ENCODE measurements at places on chromosomes 1 and 21.

GRCh38 chr1:76868154-76868882 is 1.0 kb downstream of the ST6GALNAC5 start:
- no peak for DNase-seq

DNA sequence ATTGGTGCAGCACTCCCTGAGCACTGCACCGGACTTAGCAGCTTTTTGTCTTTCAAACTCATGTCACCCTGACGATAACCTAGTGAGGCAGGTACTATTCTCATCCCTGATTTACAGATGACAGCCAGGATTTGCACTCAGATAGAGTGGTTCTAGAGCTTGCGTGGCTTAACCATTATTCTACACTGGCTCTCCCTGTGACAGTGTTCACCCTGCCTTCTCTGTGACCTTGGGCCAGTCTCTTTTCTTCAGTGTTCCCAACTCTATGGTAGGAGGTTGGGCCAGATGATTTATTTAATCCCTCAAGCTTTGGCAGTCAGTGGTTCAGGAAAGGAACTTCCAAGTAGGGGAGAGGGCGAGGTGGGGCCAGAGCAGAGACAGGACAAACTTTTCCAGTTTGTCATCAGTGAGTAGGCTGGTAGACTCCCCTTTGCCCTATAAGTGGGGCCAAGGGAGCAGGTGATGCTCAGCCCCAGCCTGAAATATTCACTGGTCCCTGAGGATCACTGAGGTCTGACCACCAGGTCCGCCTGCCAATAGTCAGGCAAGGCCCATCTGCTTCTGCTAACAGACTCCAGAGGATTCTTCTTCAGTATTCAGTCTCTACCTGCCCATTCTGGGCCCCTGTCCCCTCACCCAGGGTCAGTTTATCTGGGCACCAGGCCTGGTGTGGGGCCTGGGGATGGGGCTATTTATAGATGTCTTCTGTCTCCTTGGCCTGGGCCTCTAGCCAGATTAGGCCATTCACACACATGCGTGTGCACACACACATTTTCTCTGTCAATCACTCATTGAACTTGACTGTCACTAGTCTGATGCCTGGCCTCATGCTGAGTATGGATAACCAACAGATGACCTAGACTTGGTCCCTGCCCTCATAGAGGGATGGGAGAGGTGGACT is 8.8 kb upstream of the FABP3 start:
- no peak for DNase-seq

DNA sequence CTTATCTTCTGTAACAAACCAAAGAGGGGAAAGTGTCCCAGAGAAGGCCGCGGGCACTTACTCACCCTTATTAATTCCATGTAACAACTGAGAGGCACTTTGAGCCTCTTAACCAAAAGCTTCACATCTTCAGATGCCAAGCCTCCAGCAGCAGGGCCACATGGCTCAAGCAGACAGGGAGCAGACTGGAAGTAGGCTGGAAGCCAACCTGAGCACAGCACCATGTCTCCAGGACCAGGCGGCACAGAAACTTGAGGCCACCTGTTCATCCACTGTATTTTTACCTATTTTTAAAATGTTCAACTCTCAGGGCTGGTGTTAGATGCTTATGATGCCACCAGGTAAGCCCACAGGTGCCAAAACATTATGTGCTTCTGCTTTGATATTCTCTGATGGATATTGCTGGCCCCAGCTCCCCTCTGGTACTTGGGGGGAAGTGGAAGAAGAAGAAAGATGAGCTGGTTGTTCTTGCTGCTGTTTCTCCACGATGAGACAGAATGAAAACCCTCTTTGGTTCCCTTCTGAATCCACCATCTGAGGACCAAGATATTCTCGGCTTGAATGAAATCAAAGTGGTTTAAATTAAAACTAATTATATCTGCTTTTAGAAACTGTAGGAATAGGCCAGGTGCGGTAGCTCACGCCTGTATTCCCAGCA is 30.6 kb upstream of the SDE2 start:
- DNase-seq, result no peak

GRCh38 chr1:200153277-200154055 is 126.0 kb downstream of the NR5A2 start:
- no peak for DNase-seq

- DNase-seq, result no peak
These were observed 9.5 kb upstream of the ADORA3 start for GRCh38 chr1:111512931-111513330.

GRCh38 chr1:22522221-22522743 is 41.0 kb upstream of the EPHA8 start:
- DNase-seq, result no peak

DNA sequence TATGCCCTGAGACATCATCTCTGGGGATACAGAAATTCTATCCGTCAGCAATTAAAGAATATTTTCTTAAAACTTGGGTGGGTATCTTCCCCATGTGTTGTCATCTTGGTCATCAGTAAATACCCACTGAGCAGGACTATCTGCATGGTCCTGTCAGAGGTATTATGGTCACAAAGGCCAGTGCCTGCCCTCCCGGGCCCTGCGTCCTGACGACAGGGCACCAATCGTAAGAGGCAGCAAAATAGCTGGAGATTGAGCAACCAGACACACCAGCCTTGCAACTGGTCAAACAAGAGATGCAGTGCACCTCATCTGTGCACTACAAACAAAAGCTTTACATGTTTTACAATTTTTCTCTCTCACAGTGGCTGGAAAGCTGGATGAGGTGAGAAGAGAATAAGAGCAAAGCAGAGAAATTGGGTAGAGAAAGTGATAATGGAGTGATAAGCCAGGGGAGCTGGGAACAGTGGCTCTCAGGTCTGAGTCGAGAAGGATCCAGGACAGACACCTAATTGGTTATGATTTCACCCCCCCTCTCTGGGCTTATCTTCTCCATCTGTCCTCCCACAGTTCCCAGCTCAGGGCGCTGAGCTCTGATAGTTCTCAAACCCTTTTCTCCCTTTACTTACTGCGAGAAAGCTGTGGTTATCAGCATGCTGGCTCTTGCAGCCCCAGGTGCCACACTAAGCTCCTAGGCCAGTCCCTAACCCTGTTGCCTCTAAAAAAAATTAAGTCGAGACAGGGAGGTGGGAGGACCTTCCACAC is 8.8 kb upstream of the SRP9 start:
- no peak for DNase-seq

GRCh38 chr1:176560681-176561080 is 97.7 kb downstream of the PAPPA2 start:
- no peak for DNase-seq

GRCh38 chr1:29515170-29515955 is 279.0 kb downstream of the PTPRU start:
- no peak for DNase-seq

DNA sequence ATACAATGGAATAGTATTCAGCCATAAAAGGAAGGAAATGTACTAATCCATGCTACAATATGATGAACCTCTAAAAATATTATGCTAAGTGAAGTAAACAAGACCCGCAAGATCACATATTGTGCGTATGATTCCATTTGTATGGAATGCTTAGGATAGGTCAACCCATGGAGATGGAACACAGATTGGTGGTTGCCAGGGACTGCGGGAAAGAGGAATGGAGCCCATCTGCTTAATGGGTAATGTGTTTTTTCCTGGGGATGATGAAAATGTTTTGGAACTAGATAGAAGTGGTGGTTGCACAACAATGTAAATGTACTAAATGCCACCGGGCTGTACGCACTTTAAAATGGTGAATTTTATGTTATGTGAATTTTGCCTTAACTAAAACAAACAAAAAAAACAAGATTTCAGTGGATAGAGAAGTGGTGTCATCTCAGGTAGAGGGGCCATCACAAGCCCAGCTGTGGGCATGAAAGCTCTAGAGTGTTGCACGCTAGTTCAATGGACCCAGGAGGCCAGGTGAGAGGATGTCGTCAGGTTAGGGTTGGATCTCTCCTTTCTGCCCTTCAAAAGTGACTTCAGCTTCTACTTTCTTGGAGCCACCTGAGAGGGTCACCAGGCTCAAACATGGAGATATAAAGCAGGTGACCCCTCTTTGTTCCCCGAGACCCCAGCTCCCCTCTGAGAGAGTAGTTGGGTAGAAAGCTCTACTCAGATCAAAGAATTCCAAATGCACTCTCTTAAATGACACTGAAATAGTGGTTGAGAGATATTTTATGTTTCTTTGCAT is 2.5 kb downstream of the C1orf115 start:
- no peak for DNase-seq

DNA sequence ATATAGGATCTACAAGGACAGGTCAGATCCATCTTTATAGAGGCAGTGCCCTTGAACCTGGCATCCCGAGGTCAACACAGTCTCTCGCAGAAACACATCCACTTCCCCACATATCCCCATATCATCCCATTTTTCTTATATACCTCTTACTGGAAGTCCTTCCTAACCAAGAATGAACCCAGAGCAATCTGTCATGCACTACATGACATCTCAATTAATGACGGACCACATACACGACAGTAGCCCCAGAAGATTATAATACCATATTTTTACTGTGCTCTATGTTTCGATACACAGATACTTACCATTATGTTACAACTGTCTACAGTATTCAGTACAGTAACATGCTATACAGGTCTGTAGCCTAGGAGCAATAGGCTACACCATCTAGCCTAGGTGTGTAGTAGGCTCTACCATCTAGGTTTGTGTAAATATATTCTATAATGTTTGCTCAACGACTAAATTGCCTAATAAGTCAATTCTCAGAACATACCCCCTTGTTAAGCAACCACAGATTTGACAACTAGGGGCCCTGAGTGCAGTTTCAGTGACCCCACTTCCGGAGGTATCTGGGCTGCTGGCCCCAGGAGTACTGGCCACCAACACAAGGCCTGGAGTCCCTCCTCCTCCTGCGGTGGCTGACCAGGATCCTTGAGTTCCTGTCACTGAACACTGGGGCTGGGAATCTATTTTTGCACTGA is 28.1 kb downstream of the PTPN14 start:
- no peak for DNase-seq

DNA sequence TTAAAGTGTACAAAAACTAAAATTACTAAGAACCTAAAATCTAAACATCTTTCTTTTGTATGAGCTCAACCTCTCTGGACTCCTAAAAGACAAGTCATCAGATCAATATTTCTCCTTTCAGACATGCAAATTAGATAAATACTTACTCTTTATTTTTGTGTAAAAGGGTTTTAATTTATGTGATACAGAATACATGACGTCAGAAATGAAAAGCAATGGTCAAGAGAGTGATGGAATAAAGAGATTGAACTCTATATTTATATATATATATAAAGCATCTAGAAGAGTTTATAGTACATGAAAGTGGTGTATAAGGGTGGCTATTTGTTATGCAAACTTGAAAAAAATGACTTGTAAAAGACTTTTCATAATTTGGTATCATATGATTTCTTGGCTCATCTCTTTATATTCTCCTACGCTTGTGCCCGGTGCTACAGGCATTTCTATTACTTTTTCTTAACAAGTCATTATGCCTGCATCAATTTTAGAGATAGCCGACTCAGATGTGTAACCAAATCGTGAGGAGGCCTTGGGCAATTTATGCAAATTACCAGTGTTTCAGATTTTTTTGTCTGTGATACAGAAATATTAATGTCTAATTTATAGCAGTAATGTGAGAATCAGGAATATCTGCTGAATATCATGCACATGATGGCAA is 186.0 kb upstream of the OLFM3 start:
- DNase-seq, result no peak

GRCh38 chr1:220873087-220873486 is 6.2 kb upstream of the HLX start:
- DNase-seq, result no peak

DNA sequence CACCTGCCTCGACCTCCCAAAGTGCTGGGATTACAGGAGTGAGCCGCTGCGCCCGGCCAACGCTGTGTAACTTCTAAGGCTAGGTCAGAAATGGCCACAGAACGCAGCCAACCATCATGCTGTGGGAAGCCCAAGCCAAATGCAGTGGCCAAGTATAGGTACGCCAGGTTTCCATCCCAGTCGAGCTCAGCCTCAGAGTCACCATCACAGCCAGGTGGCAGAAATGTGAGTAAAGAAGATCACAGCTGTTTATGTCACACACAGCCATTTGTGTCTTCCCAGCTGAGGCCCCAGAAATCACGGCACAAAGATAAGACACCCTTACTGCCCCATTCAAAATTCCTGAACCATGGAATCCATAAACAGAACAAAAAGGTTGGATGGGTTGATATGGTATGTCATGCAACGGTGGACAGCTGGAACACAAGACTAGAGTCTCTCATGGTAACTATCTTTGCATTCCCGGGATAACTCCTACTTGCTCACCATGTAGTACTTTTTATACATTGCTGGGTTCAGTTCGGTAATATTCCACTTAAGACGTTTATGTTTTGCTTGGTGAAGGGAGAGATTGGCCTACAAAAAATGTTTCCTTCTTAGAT is 84.3 kb downstream of the SLC45A1 start:
- DNase-seq, result no peak

DNA sequence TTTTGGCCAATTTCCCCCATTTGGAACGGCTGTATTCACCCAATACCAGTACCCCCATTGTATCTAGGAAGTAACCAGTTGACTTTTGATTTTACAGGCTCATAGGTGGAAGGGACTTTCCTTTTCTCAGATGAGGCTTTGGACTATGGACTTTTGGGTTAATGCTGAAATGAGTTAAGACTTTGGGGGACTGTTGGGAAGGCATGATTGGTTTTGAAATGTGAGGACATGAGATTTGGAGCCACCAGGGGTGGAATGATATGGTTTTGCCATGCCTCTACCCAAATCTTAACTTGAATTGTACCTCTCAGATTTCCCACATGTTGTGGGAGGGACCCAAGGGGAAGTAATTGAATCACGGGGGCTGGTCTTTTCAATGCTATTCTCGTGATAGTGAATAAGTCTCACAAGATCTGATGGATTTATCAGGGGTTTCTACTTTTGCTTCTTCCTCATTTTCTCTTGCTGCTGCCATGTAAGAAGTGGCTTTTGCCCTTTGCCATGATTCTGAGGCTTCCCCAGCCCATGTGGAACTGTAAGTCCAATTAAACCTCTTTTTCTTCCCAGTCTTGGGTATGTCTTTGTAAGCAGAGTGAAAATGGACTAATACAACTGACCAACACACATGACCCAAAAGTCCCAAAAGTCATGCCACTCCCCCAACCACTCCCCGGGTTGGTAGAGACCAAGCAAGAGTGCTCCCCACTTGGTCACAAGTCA is 35.4 kb upstream of the ZNF496 start:
- no peak for DNase-seq

- DNase-seq, result no peak
These were observed 28.8 kb downstream of the MT1HL1 start for GRCh38 chr1:236975461-236975860.

GRCh38 chr1:53446051-53446450 is 13.1 kb upstream of the DMRTB1 start:
- DNase-seq, result no peak

DNA sequence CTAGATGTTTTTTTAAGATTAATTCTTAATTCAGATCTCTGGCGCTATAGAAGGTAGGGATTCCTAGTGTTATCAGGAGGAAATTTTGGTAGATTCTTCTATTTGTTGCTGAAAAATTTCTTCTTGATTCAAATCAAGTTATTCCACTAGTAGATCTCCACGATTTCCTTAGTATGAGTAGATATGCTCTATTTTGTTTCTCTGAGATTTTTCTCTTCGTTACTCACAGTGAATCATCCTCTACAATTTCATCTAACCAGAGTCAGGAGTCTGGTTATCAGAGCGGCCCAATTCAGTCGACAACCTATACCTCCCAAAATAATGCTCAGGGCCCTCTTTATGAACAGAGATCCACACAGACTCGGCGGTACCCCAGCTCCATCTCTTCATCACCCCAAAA is 18.8 kb upstream of the HAX1 start:
- no peak for DNase-seq

GRCh38 chr21:10627316-10627863 is 106.0 kb downstream of the TPTE start:
- DNase-seq, result no peak

- no peak for DNase-seq
These were observed 5.9 kb upstream of the NUF2 start for GRCh38 chr1:163315773-163316374.

Measured in activated effector memory CD4-positive, alpha-beta T cell treated with Interleukin-2 at 50 U/mL for 16 hours (primary cell).